ENCODE measurements at places on chromosomes 3 and 15. TPM values are rescaled to one million over a fixed set of nuclear protein-coding genes. Genes with fewer than 3 reads are reported as not detected.

Gene XYLB
- total RNA-seq = 2.5 TPM

Gene NOX5
- not detected for total RNA-seq

Gene IL17RD
- 0.72 TPM for total RNA-seq

Gene B3GALNT1
- total RNA-seq = 8.2 TPM

Gene ZNF501
- total RNA-seq = 4.7 TPM

Gene STAC
- 0.36 TPM for total RNA-seq

Gene C15orf62
- under 0.01 TPM for total RNA-seq

Gene NR1D2
- total RNA-seq = 41.0 TPM

Gene ARGFX
- total RNA-seq = not detected

Gene FBXO40
- total RNA-seq = not detected

Gene AMOTL2
- total RNA-seq = 162 TPM

Gene CCNB2
- 57.2 TPM for total RNA-seq

Gene IQSEC1
- 6.4 TPM for total RNA-seq

Gene DHFR2
- total RNA-seq = 2.3 TPM

Gene BRK1
- 123 TPM for total RNA-seq

Gene EFCC1
- not detected for total RNA-seq

Gene DAPK2
- 0.36 TPM for total RNA-seq

Gene HYAL1
- 0.36 TPM for total RNA-seq

Gene C3orf20
- total RNA-seq = not detected

Gene LMCD1
- total RNA-seq = 50.0 TPM

Gene NR2E3
- total RNA-seq = under 0.01 TPM

Gene CHRM5
- under 0.01 TPM for total RNA-seq

Gene TGM4
- under 0.01 TPM for total RNA-seq

Gene CPEB1
- total RNA-seq = 6.9 TPM

Gene NEDD4
- total RNA-seq = 80.7 TPM

Gene RAP2B
- total RNA-seq = 18.1 TPM

All from IMR-90 (cell line).